ENCODE measurements at places on chromosomes 2 and 18.

- no peak for DNase-seq
Observed at GRCh38 chr2:186129767-186130581, 356.1 kb upstream of the ZC3H15 start.

GRCh38 chr2:42769583-42770287 is 5.8 kb upstream of the OXER1 start:
- DNase-seq: no peak

DNA sequence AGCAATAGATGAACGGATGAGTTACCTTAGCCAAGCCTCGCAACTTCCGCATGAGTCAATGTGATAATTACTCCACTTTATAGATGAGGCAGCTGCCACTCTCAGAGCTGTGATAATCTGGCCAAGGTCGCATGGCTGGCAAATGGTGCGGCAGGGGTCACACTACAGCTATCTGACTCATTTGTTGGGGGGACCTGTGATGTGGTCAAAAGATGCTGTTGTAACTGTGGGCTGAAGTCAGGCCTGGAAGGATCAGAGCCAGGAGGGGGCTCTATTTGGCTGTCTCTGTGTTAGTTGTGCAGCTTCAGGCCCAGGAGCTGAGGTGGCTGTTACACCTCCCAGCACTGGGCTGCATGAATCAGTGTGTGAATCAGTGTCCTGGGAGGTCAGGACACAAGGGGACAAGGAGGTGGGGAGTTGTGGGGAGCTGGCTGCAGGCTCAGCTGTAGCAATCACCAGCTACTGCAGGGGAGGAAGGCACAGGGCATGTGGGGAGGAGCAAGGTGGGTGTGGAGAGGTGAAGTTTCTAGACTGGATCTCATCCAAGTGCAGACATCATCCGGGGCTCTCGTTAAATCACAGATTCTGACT is 33.1 kb downstream of the NGEF start:
- no peak for DNase-seq

DNA sequence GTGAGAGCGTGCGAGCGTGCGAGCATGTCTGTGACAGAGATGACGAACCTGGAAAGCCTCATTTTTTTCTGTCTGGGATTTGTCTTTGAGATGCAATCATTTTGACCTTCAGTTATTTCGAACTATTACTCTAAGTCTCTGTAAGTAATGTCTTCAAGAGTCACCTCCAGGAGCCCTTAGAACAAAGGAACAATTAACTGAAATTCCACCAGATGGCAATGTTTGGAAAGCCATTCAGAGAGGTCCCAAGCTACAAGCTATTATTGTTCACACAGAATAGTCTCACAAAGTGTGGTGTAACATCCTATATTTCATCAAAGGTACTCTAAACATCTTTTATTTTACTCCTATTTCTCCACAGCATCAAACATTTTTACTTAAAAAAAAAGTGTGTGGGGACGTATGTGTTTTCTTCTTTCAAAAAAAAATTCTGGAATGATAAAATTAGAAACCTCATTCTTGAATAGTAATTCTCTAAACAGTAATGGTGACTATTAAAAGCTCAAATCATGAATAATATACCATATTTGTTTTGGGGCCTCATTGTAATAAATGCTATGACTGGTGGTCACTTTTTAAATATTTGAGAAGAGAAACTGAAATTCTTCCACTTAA is 35.1 kb upstream of the MAPRE2 start:
- peak; percentile 70 for DNase-seq

DNA sequence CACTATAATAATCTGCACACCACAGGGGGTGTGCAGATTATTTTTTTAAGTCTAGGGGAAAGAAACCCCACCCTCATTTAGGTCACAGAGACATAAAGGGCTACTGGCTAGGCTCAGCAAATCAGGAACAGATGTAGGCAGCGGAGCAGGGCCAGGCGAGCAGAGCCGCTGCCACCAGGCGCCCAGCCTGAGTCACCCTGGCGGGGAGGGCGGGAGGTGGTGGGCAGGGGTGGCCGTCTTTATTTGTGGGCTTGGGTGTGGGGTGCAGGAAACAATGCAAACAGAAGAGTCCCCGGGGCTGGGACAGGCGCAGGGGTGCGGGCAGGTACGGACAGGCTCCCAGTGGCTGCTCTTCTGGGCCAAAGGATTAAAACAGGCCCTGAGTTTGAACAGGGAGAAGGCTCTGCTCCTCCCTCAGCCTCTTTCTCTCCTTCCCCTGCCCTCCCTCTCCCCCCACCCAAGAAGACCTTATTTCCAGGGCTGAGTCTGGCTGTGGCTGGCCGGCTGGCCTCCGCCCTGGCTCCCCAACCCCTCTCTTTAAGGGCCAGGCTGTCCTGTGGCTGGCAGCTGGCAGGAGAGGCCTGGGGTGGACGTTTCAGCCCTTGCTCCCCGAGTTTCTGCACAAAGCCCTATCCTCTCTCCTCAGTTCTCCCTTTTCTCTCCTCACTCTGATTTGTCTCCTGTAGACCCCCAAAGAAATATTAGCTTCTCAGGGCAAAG is 142.9 kb upstream of the SMAD2 start:
- DNase-seq: no peak

DNA sequence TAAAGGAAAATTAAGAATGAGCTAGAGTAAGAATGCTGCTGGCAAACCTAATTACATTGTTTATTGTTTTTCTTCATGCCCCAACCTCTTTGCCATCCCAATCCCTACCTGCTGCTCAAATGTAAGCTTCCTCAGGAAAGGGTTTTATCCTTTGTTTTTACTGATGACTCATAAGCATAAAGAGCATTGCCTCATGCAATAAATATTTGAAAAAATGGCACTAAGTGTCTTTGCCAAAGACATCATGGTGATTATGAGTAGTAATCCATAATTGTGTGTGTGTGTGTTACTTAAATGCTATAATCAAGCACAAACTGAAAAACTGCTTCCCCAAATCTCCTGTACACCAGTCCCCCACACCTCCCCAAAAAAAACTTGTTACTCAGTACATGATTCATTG is 53.4 kb downstream of the DNER start:
- DNase-seq: no peak

DNA sequence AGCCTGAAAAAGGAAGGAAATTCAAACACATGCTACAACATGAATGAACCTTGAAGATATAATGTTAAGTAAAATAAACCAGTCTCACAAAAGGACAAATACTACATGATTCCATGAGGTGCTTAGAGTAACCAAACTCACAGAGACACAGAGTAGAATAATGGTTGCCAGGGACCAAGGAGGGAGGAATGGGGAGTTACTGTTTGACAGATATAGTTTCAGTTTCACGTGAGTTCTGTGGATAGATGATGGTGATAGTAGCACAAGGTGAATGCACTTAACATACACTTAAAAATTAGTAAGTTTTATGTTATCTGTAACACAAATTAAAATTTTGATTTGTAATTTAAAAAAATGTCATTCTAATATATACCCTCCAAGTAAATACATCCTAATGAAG is 106.9 kb upstream of the ACVR1C start:
- no peak for DNase-seq

GRCh38 chr2:102137138-102137537 is 5.4 kb upstream of the IL1R1 start:
- DNase-seq: no peak

DNA sequence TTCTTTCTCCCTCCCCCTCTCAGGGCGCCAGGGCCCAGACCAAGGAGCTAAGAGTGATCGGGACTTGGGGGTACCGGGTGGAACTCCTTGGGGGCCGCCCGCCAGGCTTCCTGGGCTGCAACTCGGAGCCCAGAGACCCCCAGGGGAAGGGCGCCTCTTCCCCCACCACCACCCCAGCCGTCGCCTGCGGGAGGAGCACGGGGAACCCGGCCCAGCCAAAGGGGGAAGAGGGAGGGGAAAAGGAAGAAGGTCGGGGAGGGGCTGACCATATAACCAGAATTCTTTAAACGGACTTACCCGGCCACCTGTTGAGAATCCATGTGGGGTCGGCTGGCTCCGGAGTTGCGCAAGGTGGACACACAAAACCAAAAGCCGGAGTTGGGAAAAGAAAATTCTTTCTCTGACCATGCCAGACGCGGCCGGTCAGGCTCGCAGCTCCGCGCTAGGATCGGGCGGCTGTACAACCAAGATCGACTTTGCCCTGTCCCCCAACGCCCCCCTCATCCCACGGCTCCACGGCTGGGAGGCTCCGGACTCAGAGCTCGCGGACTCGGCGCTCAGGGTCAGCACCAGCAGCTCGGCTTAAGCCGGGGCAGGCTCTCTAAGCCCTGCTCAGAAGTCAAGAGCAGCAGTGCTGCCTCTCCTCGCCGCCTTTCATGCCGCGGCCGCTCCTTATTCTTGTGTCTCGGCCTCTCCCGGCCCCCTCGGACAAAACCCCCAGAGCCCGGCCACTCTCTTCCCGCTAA is 6.3 kb upstream of the SIX3 start:
- no peak for DNase-seq

GRCh38 chr2:185891403-185891802 is 152.8 kb downstream of the FSIP2 start:
- no peak for DNase-seq

DNA sequence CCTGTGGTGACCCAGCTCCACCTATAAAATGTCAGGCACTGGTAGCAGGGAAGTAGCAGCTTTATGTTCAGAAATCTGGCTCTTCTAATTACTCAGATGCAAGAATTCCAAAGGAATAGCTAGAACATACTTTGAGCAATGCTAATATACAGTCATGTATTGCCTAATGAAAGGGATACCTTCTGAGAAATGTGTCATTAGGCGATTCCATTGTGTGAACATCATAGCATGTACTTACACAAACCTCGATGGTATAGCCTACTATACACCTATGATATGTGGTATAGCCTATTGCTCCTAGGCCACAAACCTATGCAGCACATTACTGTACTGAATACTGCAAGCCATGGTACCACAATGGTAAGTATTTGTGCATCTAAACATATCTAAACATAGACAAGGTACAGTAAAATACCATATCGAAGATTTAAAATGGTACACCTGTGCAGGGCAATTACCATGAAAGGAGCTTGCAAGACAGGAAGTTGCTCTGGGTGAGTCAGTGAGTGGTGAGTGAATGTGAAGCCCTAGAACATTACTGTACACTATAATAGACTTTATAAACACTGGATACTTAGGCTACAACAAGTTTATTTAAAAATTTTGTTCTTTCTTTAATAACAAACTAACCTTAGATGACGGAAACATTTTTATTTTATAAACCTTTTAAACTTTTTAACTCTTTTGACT is 50.3 kb upstream of the ETAA1 start:
- no peak for DNase-seq

- DNase-seq: no peak
Observed at GRCh38 chr2:66821168-66821567, 386.2 kb downstream of the MEIS1 start.

DNA sequence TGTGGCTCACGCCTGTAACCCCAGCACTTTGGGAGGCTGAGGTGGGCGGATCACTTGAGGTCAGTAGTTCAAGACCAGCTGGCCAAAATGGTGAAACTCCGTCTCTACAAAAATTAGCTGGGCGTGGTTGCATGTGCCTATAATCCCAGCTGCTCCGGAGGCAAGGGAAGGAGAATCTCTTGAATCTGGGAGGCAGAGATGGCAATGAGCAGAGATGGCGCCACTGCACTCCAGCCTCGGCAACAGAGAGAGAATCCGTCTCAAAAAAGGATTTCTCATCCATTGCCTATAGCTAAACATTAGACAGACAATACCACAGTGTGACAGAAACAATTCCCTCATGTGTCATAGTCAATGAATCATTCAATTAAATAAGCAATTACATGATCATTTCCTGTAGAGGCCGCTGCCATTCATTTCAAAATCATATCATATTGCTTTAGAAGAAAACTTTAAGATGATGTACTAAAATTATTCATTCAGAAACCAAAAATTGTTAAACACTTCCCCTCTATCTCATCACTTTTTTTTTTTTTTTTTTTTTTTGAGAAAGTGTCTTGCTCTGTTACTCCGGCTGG is 69.5 kb upstream of the TGIF1 start:
- peak; percentile 62 for DNase-seq

- DNase-seq: peak; percentile 45
Observed at GRCh38 chr2:41038408-41038807, 586.5 kb upstream of the SLC8A1 start.

GRCh38 chr2:160700021-160700814 is 206.6 kb upstream of the RBMS1 start:
- DNase-seq: no peak

GRCh38 chr2:170141865-170142264 is 36.1 kb upstream of the MYO3B start:
- no peak for DNase-seq

DNA sequence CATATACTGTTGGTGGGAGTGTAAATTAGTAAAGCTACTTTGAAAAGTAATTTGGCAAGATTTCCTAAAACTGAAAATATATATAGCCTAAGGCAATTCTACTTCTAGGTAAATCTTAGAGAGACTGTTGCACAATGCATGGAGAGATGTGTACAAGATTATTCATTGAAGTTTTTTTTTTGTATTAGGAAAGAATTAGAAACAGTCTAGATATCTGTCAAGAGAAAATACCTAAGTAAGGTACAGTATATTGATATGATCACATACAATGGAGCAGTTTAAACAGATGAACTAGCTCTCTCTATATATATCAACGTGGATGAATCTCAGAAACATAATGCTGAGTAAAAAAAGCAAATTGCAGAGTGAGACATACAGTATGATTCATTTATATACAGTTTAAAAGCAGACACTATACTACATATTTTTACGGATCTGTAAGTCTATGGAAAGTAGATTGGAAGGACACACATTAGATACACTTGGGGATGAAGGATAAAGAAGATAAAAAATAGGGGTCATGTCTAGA is 59.3 kb upstream of the ACVR1 start:
- DNase-seq: no peak

GRCh38 chr2:78780864-78781583 is 244.5 kb upstream of the REG3G start:
- DNase-seq: no peak

DNA sequence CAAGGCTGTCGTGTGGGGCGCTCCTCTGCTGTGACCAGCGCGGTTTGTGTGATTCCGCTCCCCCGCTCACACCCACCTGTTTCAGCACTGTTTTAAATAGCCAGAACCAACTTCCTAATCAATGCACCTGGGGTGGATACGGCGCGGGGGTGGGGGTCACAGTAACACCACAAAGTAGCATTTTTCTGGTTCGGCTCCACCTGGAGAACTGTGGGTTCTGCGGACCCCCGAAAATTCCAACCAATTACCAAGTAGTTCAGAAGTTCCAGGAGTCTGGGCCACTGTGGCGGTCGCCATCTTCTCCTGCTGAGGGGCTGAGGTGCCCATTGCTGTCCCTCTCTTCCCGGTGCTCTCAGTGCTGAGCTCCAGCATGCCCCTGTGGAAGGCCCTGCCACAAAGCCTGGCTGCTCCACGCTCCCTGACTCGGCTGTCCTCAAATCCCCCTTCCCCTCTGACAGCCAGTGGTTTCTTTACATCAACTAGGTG is 79.4 kb downstream of the GFPT1 start:
- no peak for DNase-seq

DNA sequence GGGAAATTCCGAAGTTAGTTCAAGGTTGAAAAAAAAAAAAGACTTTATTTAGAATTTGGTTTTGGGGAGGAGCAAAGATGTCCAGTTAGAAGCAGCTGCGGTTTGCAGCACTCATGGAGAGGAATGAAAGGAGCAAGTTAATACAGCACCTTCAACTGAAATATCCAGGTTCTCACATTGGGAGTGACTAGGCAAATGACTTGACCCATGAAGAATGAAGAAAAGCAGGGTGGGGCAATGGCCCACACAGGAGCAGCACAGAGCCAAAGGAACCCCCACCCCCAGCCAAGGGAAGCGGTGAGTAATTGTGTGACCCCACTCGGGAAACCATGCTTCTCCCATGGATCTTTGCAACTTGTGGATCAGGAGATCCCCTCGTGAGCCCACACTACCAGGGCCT is 32.8 kb downstream of the ZNF892 start:
- DNase-seq: no peak

Data from COLO829 (cell line).